CD4-positive, CD25-positive, alpha-beta regulatory T cell (primary cell): ENCODE measurements at places on chromosomes 6 and 20.

GRCh38 chr6:111870742-111871064, 2.5 kb downstream of the FYN start:
- DNase-seq: no peak

DNA sequence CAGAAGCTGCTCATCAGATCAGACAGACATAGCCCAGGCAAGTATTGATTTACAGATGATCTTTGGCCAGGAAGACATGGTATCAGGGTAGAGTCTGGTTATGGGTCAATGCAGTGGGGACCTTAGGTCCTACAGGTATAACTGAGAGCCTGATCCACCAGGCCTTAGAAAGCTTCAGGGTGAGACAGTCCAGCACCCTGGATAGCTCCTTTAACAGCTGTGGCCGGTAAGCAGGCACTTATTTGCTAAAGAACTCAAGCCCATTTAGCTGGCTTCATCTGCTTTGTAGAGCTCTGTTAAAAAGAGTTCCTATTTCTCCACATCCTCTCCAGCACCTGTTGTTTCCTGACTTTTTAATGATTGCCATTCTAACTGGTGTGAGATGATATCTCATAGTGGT, 39.6 kb downstream of the ESR1 start:
- no peak for DNase-seq

GRCh38 chr20:9516234-9516871, 2.0 kb downstream of the LAMP5 start:
- no peak for DNase-seq

- no peak for DNase-seq
Observed at GRCh38 chr20:2697768-2698167, 5.2 kb downstream of the EBF4 start.

GRCh38 chr6:40336296-40336695, 250.9 kb downstream of the LRFN2 start:
- no peak for DNase-seq

DNA sequence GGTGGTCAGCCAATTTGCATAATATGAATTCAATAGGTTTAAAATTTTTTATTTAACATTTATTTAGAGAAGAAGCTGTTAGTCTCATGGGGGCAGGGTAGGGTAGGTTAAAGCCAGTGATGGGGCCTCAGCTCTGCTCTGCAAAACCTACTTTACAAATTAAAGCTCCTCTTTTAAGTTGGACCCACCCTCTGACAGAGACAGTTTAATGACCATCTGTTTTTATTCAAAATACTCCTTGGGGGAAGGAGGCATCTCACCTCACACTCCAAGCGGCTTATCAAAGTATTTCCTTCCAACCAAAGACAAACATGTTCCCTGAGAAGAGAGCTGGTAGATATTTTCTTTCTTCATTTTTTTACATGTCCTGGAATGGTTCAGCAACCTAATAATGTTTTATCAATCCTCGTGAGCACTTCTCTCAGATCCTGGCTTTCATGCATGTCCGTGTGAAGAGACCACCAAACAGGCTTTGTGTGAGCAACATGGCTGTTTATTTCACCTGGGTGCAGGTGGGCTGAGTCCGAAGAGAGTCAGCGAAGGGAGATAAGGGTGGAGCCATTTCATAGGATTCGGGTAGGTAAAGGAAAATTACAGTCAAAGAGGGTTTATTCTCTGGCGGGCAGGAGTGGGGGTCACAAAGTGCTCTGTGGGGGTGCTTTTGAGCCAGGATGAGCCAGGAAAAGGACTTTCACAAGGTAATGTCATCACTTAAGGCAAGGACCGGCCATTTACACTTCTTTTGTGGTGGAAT, 184.7 kb downstream of the GJA1 start:
- DNase-seq: no peak

- no peak for DNase-seq
Observed at GRCh38 chr6:36822506-36823269, 16.6 kb downstream of the CPNE5 start.

DNA sequence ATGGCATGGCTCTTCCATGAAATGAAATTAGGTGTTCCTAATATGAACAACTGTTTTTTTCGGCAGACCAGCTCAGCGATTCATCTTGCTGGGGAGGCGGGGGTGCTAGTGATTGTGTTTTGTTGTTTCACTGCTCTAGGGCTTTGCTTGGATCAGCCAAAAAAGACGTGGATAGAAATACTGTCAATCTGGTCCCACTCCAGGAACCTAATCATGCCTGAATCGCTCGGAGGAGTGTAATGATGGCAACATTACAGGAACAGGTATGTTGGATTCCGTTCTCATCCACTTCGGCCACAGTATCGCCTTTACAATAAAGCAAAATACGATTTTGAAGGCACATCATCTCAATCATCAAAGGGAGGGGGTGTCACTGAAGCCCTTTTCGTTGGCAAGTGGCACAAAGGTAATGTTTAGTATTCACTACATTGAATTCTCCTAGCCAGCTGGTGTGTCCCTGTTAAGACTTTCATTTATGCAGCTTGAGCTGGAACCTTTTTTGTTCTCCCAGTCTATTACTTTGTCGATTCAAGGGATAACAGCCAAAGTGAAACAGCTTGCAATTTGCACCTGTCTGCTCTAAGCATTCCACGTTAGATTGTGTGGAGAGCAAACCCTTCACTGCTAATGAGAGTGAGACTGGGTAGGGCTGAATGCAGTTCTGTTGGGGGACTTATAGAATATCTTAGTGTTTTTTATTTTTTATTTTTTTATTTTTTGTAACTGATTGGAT, 477.7 kb downstream of the TFAP2A start:
- DNase-seq: no peak

DNA sequence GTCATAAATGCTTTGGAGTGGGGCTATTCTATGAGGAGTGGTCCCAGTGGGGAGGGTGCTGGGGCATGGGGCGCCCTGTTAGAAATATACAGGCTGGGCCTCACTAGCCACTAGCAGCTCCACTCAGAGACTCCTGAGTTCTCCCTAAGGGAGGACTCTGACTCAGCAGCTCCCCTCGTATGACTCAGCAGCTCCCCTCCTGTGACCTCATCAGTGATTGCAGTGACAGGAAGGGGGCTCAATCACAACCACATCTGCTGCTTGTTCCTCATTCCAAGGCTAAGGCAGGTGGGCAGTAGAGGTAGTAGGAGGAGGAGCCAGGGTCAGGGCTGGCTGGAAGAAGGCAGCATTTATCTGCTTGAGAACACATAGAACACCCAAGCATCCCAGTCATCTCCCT, 73.7 kb downstream of the PRND start:
- no peak for DNase-seq
